Fibroblast of skin of right biceps (primary cell): ENCODE measurements at places on chromosomes 1 and 21.

DNA sequence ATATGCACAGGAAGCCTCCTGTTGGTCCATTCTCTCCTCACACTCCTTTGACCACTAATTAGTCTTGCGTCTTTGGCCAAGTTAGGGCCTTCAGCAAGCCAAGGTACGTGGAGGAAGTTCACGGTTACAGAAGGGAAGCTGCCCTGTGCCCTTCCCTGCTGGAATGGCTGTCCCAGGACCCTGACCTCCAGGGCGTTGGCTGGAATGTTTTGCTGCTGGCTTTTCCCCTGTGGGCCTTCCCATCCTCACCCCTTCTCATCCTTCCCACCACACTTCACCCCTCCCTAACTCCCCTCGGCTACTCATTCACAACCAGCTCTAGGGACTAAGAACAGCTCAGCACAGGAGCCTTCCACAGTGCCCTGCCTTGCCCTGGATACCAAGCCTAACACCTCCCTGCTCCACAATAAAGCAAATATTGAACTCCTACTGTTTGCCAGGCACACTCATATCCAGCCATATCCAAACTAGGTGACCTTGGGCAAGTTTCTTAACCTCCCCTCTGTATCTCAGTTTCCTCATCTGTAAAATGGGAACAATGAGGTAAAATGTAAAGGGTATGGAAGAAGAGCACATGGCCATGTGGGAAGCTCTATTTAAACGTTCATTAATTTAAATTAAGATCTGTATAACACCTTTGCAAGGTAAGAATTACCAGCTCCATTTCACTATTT is 8.8 kb upstream of the CDCP2 start:
- no peak for DNase-seq

- DNase-seq: no peak
Measured at GRCh38 chr1:228140724-228141225, 696 bp downstream of the GUK1 start.

DNA sequence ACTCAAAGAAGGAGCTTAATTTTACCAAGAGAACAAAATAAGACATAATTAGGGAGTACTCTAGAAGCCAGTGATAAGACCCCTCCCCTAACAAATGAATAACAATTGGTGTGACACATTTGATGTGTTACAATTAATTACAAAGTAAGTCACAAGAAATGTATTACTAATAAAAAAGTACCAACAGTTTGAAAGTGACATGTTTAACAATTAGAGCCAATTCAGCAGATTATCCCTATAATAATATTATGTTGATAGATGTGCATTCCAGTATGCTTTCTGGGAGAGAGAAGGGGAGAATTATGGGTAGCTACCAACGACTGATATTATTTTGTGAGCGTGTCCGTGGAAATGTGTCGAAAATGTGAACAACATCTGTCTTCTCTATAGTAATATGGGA is 19.1 kb downstream of the CTSK start:
- DNase-seq: no peak

DNA sequence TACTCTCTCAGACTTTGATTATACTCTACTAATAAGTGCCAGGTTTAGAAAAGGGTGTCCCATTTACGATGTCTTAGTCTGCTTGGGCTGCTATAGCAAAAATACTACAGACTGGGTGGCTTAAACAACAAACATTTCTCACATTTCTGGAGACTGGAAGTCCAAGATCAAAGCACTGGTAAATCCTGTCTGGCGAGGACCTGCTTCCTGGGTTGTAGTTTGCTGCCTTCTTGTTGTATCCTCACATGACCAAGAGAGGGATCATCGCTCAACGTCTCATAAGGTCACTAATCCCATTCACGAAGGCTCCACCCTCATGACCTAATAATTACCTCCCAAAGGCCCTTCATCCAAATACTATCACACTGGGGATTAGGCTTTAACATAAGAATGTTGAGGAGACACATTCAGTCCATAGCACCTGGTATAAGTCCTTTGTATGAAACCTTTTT is 12.0 kb downstream of the PRDX6 start:
- peak; percentile 3 for DNase-seq

- DNase-seq: peak; percentile 32
Measured at GRCh38 chr1:219701476-219701875, 88.6 kb upstream of the ZC3H11B start.
